ENCODE measurements at places on chromosomes 3 and 15. TPM values are rescaled to one million over a fixed set of nuclear protein-coding genes. Genes with fewer than 3 reads are reported as not detected.

The SLC22A14 gene
- polyA plus RNA-seq = not detected

The STIMATE gene
- 13.9 TPM for polyA plus RNA-seq

The RTP3 gene
- polyA plus RNA-seq = 0.16 TPM

The ECE2 gene
- 0.48 TPM for polyA plus RNA-seq

DNA sequence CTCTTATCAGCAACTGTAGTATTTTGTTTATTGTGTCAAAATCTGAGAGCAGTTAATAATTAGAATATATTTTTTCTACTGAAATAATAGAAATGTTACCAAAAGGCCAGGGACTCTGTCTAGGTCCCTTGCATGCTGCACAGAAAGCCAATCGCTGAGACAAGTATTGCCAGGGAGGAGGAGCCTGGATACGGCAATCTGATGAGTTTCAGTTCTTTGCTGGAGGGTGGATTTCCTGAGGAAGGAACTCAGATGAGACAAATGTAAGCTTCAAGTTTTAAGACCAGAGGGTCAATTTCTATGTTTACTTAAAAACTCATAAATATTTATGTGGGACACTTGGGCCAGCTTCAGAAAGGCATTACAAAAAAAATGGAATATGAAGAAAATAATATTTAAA is 252.2 kb downstream of the GABRG3 start:
- no peak for DNase-seq

- DNase-seq = peak; percentile 74
Observed at GRCh38 chr15:80866936-80867335, 87.8 kb downstream of the CEMIP start.

- DNase-seq = no peak
Observed at GRCh38 chr3:158642474-158643210, 1.7 kb upstream of the GFM1 start.

DNA sequence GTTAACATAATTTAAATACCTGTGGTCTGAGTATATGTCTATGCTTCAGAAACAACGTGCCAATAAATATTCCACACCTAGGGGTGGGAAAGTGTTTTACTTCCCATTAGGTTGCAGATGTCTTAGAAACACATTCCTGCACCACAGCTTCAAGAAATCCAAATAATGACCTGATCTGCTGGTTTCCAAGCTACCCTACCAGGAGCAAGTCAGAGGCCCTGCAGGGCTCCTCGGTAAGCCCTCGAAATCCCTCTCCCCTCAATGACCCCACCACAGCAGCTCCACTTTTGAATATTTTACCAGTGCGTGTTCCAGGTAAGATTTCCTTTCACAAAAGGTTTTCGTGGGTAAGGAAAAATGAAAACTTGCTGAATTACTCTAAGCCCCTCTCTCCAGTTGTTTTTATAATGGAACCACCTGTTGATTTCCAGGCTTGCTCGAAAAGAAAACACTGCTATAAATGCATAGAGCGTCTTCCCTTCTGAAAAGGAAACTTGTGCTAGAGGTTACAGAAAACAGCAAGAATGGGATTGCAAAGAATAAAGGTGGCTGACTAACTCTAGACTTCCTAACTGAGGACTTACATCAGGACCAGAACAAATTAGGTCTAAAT is 12.6 kb downstream of the IL12A start:
- no peak for DNase-seq

DNA sequence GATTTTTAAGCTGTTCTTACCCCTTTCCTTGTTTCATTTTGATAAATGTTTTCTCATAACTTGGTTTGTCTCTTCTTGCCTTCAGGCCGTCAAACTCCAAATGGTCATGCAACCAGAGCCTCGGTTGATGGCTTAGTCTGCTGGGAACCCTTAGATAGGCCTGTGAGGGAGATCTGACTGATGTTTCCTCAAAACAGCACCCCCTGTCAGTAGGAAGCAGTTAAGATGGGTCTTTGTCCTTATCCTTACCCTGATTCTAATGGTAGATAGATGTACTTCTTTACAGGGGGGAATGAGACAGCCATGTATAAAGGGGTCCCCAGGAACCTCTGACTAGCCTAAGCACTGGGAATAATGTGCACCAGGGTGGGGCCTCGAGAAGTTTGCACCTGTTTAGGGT is 16.3 kb upstream of the OR5H1 start:
- DNase-seq = peak; percentile 17

GRCh38 chr3:48238531-48239085 is 2.3 kb upstream of the ZNF589 start:
- no peak for DNase-seq

DNA sequence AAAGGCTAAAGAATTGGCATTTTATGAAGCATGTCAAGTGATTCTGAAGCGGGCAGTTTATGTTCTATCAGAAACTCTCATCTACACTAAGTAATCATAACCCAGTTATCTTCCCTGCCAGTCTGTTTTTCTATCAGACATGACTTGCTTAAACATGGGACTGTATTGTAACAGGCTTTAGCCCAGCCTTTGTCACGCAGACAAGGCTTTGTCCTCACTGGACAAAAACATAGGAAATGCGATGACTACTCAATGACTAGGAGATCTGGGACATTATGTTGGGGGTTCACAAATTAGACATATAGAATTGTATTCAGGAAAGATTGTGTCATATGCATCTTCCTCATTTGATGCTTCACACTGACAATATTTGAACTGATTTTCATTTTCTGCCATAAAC is 115.5 kb downstream of the GADL1 start:
- DNase-seq = no peak

DNA sequence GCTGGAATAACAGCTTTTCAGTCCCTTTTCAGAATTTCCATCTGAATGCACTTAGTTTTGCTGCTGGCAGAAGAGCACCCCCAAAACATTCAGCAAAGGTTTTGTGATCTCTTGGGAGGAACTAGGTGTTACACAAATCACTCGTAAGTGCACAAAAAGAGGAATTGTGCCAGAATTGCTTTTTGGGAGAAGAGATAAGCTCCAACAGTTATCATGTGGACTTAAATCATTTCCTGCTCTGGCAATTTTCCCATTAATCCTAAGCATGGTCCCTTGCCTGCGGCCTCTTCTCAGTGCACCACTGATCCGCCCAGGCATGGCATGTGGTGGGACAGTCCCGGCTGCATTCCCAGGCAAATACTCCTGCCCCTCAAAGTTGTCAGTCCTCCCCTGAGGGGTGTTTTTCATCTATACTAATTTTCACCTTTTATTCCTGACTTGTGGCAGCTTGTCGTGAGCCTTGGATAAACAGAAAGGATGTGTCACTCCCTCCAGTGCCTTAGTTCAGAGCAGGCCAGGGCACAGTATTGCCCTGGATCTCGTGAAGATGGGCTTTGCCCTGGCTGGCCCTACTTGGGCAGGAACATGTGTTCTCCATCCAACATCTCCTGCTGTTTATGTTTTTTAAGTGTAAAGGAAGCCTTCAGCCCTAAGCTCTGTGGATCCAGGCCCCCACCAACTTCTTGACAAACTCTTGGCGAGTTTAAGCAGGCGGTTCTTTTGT is 44.6 kb upstream of the VILL start:
- no peak for DNase-seq

DNA sequence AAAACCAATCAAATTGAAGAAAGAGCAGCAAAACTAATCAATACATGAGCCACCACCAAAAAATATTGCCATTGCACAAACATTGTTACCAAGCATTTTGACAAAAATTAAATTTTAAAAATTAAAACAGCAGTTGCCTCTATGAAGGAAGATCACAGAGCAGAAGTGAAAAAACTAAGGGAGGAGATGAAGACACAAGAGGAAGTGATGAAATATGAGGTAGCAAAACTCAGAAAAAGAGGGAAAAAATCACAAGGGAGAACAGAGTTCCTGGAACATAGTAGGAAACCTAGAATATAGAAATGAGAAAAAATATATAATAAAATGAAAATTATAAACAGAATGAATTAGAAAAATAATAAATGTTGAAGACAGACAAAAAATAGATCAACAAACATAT is 7.3 kb upstream of the SERPINI2 start:
- no peak for DNase-seq

- peak; percentile 23 for DNase-seq
Observed at GRCh38 chr3:153254361-153254760, 92.3 kb downstream of the RAP2B start.

- DNase-seq = peak; percentile 94
Observed at GRCh38 chr3:196867507-196868296, at the start of gene SENP5. TSS of gene SENP5 (plus strand) at chr3:196867920. CDS start at chr3:196885182, 17,262 bp downstream.

GRCh38 chr15:36133742-36134141 is 445.7 kb upstream of the CDIN1 start:
- DNase-seq = no peak

- no peak for DNase-seq
Observed at GRCh38 chr3:244041-244440, 47.5 kb downstream of the CHL1 start.

- no peak for DNase-seq
Observed at GRCh38 chr3:127531821-127532220, 58.7 kb downstream of the TPRA1 start.

GRCh38 chr15:57626713-57627440 is 35.2 kb downstream of the MYZAP start:
- no peak for DNase-seq

DNA sequence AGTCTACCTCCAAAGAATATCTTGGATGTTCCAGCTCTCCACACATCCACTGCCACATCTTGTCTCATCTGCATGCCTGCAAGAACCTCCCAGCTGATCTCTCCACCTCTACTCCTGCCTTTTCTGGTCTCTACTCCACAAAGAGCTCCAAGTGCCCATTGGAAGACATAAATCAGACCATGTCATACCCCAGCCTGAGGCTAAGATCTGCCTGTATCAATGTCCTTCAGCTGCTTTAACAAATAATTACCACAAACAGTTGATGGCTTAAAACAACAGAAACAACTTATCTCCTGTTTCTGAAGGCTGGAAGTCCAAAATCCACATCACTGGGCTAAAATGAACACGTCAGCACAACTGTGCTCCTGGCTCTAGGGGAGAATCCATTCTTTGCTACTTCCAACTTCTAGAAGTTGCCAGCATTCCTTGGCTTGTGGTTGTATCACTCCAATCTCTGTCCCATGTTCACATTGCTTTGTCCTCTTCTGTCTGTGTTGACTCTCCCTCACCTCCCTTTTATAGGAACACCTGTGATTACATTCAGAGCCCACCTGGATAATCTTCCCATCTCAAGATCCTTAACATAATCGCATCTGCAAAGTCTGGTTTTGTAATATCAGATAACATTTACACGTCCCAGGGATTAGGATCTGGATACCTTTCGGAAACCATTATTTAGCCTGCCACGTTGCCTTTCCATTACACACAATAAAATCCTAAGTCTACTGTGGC is 17.0 kb upstream of the LMCD1 start:
- no peak for DNase-seq

Measured in GM23338 (cell line).